ENCODE measurements at places on chromosomes 1 and 21.

GRCh38 chr1:47587891-47588582 is 150.2 kb downstream of the FOXD2 start:
- no peak for DNase-seq

- DNase-seq: no peak
Measured at GRCh38 chr1:117612517-117613248, 6.8 kb downstream of the TENT5C start.

DNA sequence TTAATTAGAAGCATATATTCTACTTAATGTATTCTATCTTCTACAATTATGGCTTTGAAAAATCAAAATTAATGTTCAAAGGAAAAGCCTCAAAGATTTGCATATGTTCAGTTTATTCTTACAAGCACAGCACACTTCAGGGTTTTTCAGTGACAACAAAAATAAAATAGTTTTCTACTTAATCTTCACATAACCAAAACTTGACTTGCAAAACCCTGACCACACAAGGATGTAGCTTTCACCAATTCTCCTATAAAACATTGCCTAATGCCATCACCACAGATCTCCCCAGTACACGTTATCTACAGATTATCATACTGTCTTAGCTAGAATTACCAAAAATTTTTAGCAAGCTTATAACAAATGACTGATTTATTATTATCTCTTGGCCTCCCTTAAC is 23.3 kb downstream of the LPAR3 start:
- no peak for DNase-seq

DNA sequence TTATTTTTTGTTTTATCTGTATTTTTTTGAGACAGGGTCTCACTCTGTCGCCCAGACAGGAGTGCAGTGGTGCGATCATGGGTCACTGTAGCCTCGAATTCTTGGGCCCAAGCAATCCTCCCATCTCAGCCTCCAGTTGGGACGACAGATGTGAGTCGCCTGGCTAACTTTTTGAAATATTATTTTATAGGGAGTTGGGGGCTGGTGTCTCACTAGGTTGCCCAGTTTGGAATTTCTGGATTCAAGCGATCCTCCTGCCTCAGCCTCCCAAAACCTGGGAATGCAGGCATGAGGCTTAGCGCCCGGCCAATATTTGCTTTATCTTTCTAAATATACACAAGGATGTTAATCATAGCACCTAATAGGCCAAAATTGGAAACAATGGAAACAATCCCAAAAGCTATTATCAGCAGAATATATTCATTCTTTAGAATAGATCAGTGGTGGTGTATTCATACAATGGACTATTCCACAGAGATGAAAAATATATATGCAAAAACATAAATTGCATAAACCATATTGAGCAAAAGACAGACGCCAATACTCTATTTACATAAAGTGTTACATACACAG is 55.9 kb downstream of the DAP3 start:
- no peak for DNase-seq

GRCh38 chr1:2635361-2636010 is 2.7 kb upstream of the MMEL1 start:
- DNase-seq: no peak

DNA sequence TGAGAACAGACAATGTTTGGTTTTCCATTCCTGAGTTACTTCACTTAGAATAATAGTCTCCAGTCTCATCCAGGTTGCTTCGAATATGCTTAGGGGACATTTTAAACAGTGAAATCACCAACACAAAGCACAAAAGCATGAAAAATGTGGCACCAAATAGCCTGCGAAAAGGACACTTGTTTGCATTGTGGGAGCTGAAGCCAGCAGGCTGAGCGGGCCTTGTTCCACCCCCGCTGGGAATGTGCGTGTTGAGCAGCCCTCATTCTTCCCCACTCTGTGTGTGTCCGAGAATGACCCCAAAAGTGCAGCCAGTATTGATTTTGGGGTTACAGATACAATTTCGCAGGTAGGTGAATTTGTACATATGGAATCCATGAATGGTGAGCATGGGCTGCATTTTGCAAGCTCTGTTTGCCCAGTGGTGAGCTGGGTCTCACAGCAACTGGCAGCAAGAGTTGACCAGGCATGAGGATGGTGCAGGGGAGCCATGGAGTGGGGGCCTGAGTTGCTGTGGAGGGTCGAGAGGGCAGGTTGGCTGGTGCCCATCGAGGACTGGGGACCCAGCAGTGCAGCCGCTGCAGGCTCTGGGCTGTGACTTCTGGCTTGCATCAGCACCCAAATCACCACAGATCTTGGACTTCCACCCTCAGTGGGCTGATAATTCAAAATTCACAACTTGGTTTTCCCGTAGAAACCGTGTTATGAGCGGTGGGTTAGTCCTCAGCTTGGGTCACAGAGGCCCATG is 29.4 kb downstream of the NENF start:
- DNase-seq: no peak

- DNase-seq: no peak
Measured at GRCh38 chr1:223062177-223062576, 80.9 kb downstream of the TLR5 start.

DNA sequence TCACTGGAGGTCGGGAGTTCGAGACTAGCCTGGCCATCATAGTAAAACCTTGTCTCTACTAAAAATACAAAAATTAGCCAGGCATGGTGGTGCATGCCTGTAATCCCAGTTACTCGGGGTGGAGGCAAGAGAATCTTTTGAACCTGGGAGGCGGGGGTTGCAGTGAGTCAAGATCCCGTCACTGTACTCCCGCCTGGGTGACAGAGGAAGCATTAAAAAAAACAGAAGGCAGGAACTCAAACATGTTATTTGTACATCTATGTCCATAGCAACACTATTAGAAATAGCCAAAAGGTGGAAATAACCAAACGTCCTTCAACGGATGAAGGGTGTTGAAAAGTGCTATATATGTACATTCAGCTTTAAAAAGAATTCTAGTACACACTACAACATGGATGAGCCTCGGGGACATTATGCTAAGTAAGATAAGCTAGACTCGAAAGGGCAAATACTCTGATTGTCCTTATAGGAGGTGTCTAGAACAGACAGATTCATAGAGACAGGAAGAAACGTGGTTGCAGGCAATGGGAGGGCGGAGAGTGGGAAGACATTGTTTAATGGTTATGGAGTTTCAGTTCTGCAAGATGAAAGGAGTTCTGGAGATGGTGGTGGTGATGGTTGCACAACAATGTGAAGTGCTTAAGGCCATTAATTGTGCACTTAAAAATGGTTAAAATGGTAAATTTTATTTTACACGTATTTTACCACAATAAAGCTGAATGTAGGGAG is 19.2 kb downstream of the NLRP3 start:
- no peak for DNase-seq

DNA sequence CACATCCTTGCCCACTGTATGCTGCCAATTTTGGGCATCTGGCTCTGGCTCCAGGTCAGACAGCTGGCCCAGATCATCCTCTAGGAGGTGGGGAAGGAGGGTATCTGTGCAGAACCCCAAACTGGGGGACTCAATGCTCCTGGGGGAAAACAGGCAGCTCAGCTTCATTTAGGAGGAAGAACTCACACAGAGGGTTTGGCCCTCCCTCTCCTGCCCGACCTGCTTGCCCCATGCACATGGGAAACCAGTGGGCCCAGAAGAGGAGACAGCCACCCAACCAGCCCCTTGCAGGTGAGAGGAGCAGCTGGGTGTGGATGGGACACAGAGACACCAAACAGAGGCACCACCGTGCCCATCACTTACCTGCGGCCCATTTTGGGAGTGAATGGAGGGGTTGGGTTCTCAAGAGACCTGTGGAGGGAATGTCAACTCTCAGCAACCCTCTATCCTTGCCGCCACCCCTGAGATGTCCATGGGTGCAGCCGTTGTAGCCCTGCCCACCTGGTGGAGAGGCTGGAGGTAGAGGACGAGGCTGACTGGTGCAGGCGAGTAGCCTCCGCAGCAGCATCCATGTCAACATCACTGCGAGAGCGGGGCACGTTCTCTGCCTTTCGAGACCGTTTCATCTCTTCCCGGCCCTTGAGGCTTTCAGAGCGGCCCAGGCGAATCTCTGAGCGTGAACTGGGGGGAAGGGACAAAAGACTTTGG is 27.5 kb downstream of the LRRC71 start:
- DNase-seq: no peak

DNA sequence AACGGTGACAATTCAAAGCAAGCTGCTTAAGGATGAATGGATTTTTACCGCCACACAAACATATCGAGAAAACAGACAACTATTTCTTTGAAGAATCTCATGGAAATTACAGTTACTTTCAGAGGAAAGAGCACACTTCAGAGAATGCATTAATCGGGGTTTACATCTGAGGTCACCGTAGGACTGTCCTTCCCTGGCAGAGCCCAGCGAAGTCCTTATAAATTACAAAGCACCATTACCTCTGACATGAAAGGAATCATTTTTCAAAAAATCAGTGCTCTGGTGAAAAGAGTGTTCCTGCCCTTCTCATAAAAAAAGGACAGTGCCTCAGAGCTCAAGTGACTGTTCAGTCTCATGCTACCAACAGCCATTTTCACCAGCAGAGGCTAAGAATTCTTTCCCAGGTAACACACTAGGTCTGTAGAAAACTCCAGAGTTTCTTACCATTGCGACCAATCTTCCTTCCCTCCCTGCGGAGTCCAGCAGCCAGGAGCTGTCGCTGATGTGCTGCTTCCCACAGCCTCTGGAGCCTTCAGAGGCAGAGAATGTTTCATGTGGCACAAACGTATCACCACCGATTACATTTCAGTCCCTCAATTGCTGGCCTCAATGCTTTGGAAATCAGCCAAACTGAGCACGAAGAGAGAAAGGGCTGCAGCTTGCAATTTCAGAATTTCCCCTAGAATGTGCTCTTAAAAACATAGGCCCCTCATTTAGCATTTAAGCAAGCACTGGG is 75.4 kb downstream of the PLD5 start:
- DNase-seq: no peak

GRCh38 chr1:230754796-230755195 is 7.6 kb downstream of the CAPN9 start:
- DNase-seq: no peak

DNA sequence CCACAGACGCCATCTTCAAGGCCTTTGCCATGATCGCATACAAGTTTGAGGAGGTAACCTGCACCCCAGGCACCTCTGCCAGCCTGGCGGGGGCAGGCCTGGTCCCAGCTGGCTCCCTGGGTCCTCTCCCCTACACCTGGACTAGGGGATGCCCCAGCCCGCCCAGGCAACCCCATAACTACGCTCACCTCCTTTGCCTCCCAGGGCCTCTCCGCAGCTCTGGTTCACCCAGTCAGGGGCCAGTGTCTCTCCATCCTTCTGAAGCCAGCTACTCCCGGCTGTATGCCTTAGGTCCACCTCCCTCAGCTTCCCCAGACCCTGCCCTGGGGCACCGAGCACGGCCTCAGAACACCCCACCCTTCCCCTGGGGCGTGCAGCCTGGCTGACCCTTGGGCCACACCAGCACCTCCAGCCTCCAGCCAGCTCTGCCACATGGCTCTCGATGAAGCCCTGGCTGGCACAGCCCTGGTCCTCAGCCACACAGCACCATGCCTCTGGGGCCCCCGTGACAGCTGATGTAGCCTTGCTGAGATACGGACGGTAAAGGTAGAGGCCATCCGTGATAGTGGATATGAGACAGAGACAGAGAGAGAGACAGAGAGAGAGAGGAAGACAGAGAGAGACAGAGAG is 80.4 kb upstream of the COL6A1 start:
- DNase-seq: no peak

- no peak for DNase-seq
Measured at GRCh38 chr1:199948587-199949280, 78.8 kb upstream of the NR5A2 start.

- DNase-seq: no peak
Measured at GRCh38 chr21:31530897-31531705, 128.4 kb upstream of the SOD1 start.

DNA sequence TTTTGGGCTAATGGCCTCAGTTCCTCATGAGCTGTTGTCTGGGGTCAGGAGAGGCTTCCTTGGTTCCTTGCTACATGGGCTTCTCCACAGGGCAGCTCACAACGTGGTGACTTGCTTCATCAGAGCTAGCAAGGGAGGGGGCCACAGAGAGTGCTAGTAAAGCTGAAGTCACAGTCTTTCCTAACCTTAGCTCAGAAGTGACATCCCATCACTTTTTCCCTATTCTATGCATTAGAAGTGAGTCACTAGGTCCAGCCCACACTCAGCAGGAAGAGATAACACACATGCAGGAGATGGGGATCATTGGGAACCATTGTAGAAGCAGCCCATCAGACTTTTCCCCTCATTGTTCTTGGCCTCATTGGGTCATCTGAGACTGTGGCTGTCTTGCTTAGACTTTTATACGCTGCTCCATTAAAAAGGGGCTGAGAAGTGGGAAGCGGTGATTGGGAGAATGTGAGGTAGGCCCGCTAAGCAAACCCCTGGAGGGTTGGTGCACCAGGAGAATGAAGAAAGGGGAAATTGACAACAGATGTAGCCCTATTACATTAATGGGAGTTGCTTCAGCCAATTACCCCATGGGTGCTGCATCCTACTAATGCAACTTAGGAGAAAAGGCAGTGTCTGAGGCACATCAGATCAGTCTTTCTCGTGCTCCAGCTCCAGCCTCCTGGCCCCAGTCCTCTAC is 22.1 kb upstream of the IGSF21 start:
- no peak for DNase-seq

DNA sequence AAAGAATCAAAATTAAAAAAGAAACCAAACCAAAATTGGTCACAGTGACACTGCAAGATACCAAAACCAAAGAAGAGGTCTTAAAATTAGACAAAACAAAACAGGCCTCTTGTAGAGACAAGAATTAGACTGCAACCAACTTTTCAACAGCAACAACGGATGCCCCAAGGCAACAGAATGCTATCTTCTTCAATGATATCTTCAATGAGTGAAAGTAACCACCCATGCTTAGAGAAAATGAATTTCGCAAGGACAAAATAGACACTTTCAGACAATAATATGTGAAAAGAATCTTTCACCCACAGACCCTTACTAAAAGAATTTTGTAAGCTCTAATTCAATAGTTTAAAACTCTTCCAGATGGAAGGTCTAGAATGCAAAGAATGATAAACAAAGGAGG is 41.7 kb downstream of the USP48 start:
- no peak for DNase-seq

GRCh38 chr21:42377211-42377950 is 11.0 kb upstream of the TFF1 start:
- DNase-seq: no peak

- no peak for DNase-seq
Measured at GRCh38 chr1:234000557-234001041, 96.1 kb downstream of the SLC35F3 start.

DNA sequence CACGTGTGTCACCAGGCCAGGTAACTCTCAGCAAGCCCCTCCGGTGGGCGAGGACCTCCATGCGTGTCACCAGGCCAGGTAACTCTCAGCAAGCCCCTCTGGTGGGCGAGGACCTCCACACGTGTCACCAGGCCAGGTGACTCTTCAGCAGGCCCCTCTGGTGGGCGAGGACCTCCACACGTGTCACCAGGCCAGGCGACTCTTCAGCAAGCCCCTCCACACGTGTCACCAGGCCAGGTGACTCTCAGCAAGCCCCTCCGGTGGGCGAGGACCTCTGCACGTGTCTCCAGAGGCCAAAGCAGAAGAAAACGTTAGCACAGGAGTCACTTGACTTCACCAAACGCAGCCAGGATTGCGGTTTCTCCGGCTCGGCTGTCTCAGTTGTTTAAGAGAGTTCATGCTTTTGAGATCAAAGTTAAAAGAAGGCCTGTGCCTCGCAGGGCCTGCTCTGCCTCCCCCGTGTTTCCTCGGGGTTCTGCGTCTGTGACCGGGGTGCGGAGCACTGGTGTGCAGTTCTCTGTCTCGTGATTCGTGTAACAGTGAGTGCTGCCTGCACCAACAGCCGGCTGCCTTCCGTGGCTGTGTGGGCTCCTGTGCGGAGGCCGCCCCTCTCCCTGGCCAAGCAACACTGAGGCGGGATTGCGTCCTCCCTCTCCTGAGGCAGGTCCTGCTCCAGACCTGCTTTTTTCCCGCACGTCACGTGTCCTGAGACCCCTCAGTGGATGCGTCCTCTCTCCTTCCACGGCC is 56.6 kb downstream of the PRKCZ start:
- DNase-seq: no peak

All from GM12891 (cell line).